ENCODE measurements at places on chromosomes 5 and 9. TPM values are rescaled to one million over a fixed set of nuclear protein-coding genes. Genes with fewer than 3 reads are reported as not detected.

DCTN4 gene
- 85.0 TPM for total RNA-seq

HTR4 gene
- not detected for total RNA-seq

BTNL3 gene
- total RNA-seq, result not detected

FOXD4L4 gene
- not detected for total RNA-seq

ANKRD34B gene
- total RNA-seq, result 0.22 TPM

HAVCR2 gene
- 5.5 TPM for total RNA-seq

IL3 gene
- total RNA-seq, result not detected

LCN12 gene
- total RNA-seq, result 4.9 TPM

CD72 gene
- total RNA-seq, result 5.2 TPM

NMUR2 gene
- total RNA-seq, result not detected

BASP1 gene
- total RNA-seq, result 4.0 TPM

MARCOL gene
- not detected for total RNA-seq

SNCAIP gene
- total RNA-seq, result not detected
